Mucosa of gallbladder (tissue), 1 donor: ENCODE measurements at places on chromosomes 5 and 9.

DNA sequence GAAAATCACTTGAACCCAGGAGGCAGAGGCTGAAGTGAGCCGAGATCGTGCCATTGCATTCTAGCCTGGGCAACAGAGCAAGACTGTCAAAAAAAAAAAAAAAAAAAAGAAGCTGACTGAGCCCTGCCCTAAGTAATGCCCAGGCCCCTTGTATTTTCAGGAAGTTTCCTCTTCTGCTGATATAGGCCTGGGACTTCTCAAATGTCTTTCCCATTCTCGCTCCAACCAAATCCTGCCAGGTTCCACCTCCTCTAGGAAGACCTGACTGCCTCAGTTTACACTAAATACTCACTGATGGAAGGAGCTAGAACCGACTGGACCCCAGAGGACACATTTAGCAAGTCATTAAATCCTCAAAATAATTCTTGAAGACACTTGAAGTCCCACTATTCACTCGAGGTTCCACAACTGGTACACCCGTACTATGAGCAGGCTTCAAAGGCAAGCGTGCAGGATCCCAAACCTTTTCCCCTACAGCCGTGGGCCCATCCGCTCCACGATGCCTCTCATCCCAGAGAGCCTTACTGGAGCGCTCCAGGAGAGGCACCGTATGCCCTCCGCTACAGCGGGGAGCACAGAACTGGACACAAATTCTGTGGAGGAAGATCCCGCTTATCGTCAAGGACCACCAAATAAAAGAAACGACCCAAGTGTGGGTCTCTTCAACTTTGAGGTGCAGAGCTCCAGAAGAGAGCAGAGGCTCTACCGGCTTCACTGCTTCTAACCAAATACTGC lies 676 bp downstream of the NOL6 start:
- no peak for DNase-seq

- no peak for DNase-seq
Observed at GRCh38 chr9:107919263-107919662, 429.7 kb upstream of the KLF4 start.

- no peak for DNase-seq
Observed at GRCh38 chr5:3613726-3614125, 18.1 kb downstream of the IRX1 start.

DNA sequence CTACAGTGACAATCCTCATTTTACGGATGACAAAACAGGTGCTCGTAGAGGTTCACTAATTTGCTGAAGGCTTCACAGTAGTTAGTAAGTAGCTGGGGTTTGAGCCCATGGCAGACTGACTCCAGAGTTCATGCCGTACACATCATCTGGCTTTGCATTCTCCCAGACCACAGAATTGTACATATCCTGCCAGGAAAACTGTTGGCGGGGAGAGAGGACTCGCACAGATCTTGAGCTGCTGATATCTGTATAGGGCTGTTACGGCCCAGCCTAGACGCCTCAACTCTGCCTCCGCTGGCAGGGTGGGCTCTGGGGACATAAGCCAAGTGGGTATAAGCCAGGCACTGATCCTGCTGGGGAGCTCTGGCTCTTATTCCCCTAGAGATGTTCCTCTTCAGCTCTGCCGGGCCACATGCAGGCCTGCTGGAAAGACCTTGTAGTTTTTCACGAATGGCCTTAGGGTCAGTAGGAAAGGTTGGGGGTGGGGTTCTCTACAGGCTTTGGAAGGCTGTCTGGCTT lies 16.3 kb downstream of the LARP1 start:
- DNase-seq, result peak; percentile 29

- no peak for DNase-seq
Observed at GRCh38 chr5:170169996-170170395, 62.8 kb upstream of the C5orf58 start.
